ENCODE measurements at places on chromosomes 1 and 21. TPM values are rescaled to one million over a fixed set of nuclear protein-coding genes. Genes with fewer than 3 reads are reported as not detected.

Gene AGMAT
- polyA plus RNA-seq: not detected

GRCh38 chr1:241802863-241803262 lies 45.1 kb upstream of the EXO1 start:
- no peak for DNase-seq

GRCh38 chr1:229124520-229125124 lies 146.3 kb upstream of the RAB4A start:
- no peak for DNase-seq

GRCh38 chr1:14639291-14640050 lies 41.0 kb downstream of the KAZN start:
- no peak for DNase-seq

Gene CYP4Z1
- polyA plus RNA-seq: not detected

Gene TRIM67
- polyA plus RNA-seq: 0.60 TPM

- no peak for DNase-seq
Observed at GRCh38 chr1:187411118-187411517, 582.4 kb downstream of the PLA2G4A start.

Gene TNFSF18
- not detected for polyA plus RNA-seq

DNA sequence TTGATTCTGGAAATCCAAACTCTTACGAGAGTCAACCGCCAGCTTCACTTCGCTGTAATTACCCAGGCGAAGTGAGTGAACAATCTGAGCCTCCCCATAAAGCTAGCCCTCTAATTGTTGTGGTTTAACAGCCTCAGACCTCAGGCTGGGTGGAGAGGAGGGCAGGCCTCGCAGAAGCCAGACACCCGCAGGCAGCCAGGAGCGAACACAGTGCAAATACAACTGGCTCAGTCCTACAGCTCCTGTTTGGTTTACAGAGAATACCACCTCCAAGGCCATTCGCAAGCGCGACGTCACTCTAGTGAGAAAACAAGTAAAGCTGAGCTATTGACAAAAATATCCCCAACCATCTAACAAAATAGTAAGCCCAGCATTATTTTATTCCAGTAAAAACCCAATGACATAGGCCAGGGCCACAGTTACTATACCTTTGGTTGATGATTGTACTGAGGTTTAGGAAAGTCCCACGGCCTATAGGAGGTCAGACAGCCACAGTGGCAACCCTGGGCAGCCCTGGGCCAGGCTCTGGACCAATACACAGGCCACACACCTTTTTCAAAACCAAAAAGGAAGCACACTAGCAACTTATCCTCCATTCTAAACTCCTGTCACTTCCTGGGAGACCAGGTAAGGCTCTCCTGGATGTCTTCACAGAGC lies 163.3 kb downstream of the ETS2 start:
- DNase-seq: no peak

DNA sequence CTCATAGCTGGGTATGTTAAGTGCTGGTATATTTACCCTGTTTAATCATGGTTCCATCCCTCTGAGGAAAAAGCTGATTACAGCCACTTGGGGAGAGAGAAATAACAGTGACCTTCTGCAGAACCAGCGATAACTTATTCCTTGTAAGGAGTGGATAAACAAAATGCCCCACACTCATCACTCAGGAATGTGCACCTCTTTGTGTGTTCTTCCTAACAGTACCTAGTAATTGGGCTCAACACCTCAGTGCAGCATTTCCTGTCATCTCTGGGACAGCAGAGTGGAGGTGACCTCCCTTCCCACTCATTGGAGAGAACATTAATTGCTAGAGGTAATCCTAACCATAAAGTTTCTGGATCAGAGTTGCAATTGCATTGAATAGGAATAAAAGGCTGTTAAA lies 112.5 kb upstream of the F3 start:
- no peak for DNase-seq

Gene OR2T2
- polyA plus RNA-seq: not detected

DNA sequence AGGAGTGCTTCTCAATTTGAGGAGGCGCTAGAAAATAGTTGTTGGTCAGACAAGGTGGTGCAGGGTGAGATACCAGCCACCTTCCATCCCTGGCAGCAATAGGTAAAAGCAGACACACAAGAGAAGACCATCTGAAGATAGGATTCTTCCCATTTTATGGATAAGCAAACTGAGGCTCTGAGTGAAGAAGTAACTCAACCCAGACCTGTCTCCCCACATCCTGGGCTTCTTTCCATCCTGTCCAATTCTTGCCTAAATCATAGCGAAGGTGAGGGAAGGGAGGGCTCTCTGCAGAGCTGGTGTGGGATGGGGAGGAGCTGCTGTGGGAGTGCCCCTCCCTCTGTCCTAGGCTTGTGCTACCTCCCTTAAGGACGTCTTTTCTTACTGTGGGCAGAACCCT lies 11.3 kb upstream of the KDF1 start:
- DNase-seq: no peak

Gene TGFB2
- polyA plus RNA-seq: not detected

Gene LAMB3
- 1.0 TPM for polyA plus RNA-seq
